ENCODE measurements at places on chromosomes 3 and 15. TPM values are rescaled to one million over a fixed set of nuclear protein-coding genes. Genes with fewer than 3 reads are reported as not detected.
A peak's percentile ranks its signal among the peaks of the same experiment; 100 is the strongest.

GRCh38 chr3:184977796-184978195 lies 165.8 kb downstream of the VPS8 start:
- no peak overlapping the region for H3K4me3 ChIP-seq
- H3K27me3 ChIP-seq: no peaks in the 10 kb centered on the region
- H3K27ac ChIP-seq: no peak overlapping the region
- peaks cover 3% of the 10 kb centered on the region for H3K4me1 ChIP-seq
- DNase-seq: no peak
- H3K36me3 ChIP-seq: peaks cover 14% of the 10 kb centered on the region

- H3K36me3 ChIP-seq: no peaks in the 10 kb centered on the region
- no peak for DNase-seq
- H3K27ac ChIP-seq: no peak overlapping the region
- H3K4me3 ChIP-seq: no peak overlapping the region
- H3K27me3 ChIP-seq: no peaks in the 10 kb centered on the region
- H3K4me1 ChIP-seq: peaks cover 33% of the 10 kb centered on the region
Observed at GRCh38 chr3:188274249-188274915, 120.4 kb downstream of the LPP start.

Gene MYRIP
- 1.8 TPM for total RNA-seq

Gene PLS1
- 23.9 TPM for total RNA-seq

DNA sequence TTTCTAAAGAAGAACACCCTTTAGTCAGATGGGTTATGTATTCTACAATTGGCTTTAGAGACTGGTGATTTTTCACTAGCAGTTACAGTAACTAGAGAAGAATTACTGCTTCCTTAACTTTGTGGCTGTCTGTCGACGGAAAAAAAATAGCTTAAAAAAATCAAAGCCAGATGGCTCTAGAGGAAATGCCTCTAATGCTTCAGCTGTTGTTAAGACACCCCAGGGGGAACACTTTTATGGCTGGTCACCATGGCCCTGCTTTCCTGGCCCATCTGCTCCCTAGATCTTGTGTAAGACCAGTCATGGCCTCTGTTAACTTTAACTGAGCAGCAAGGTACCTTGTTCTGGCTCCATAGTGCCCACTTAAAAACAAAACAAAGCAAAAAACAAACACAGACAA lies 198.6 kb upstream of the PLSCR5 start:
- no peaks in the 10 kb centered on the region for H3K36me3 ChIP-seq
- no peak overlapping the region for H3K27ac ChIP-seq
- H3K4me3 ChIP-seq: no peak overlapping the region

DNA sequence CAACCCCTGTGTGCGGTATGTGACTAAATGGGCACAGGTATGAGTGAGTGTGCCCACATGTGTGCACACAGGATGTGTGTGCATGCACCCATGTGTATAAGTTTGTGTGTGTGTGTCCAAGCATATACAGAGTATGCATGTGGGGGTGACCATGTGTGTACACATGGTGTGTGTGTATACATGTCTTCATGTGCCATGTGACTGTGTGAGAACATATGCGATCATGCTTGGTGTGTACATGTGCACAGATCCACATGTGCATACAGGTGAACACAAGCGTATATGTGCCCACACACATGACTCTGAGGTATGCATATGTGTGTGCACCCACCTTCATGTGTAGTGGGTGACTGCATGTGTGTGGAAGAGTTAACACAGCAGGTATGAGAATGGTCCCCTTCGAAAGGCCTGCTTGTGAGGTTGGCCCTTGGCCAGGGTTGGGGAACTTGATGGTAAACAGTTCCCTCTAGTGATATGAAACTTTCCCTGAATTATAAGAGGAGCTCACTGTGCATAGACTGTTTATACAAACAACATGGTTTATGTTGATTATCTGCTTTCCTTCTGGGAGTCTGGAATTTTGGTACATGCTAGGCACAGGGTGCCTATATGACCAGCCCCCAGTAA lies 10.3 kb downstream of the PFKFB4 start:
- peaks cover 5% of the 10 kb centered on the region for H3K36me3 ChIP-seq
- peaks cover 16% of the 10 kb centered on the region for H3K4me1 ChIP-seq
- DNase-seq: no peak
- H3K27me3 ChIP-seq: no peaks in the 10 kb centered on the region

GRCh38 chr3:104734627-104735026 lies 632.1 kb upstream of the ALCAM start:
- H3K4me3 ChIP-seq: no peak overlapping the region
- no peaks in the 10 kb centered on the region for H3K4me1 ChIP-seq
- H3K27ac ChIP-seq: no peak overlapping the region
- H3K27me3 ChIP-seq: no peaks in the 10 kb centered on the region
- DNase-seq: no peak

Gene DNAH1
- total RNA-seq: 16.4 TPM

DNA sequence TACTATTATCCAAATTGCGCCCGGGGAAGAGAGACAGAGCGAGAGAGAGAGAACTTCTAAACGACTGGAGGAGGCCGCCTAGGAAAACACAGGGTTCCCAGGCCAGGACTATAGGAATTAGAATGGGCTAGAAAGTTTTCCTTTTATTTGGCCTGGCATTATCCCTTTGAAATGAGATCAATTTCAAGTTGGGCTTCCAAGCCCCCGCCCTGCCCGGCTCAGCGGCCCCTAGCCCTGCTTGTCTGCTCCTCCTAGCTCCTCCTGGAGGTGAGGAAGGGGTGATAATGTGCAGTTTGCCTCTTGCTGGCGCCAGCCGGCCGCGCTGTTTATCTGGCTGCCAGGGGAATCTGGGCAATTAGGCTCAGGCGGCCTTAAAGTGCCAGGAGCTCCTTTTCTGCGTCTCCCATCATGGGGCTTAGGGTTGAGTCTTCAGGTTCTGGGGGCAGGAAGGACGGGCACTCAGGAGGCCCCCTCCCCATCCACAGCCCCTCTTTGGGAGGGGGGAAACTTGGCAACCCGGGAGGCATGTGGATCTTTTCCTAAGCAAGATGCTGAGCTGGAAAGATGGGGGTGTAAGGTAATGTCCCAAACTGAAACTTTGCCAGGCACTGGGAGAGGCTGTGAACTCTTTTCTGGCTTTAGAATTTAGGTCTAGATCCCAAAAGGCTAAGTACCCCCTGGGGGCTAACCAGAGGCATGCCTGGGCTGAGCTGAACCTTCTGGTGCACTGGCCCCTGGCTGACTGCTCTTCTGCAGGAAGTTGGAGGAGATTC lies 5.5 kb downstream of the SMAD6 start:
- no peak for DNase-seq
- H3K27ac ChIP-seq: peak overlapping the region; percentile 87
- peaks cover 17% of the 10 kb centered on the region for H3K36me3 ChIP-seq
- no peaks in the 10 kb centered on the region for H3K27me3 ChIP-seq
- peak overlapping the region; percentile 83 for H3K4me3 ChIP-seq
- peaks cover 53% of the 10 kb centered on the region for H3K4me1 ChIP-seq

DNA sequence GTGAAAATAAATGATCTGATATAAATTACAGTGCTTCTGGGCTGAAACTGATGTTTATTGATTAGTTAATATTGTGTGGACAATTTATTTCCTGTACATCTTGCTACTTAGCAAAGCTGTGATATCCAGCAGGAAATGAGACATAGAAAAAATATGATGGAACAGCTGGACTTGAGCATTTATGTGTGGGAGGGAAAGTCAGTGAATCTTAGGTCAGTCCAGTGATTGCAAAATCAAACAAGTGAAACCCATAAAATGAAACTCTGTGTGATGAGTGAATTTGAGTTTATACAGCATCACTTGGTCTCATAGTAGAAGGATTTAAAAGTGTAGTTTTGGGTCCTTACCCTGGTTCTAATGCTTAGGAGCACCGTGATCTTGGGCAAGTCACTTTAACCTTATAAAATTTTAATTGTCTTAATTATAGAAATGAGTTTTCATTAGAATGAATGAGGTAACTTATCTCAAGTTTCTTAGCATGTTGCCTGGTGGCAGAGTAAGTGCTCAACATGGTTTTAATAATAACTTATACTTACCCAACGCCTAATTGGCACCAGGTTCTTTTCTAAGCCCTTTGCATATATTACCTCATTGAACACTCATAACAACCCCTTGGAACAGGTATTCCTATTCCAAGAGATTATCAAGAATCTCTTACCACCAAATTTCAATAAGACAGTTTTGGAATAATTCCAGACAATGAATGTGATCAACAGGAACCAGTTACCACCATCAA lies 194.6 kb downstream of the ADAMTSL3 start:
- no peak overlapping the region for H3K27ac ChIP-seq
- H3K36me3 ChIP-seq: no peaks in the 10 kb centered on the region
- no peaks in the 10 kb centered on the region for H3K27me3 ChIP-seq
- peaks cover 22% of the 10 kb centered on the region for H3K4me1 ChIP-seq

All from lower lobe of right lung (tissue), 2 donors.